Astrocyte (in vitro differentiated cells and primary cell): ENCODE measurements at places on chromosomes 13 and 19. TPM values are rescaled to one million over a fixed set of nuclear protein-coding genes. Genes with fewer than 3 reads are reported as not detected.
A peak's percentile ranks its signal among the peaks of the same experiment; 100 is the strongest.

- DNase-seq: peak; percentile 19
Measured at GRCh38 chr13:66940113-66940512, 290.0 kb downstream of the PCDH9 start.

DNA sequence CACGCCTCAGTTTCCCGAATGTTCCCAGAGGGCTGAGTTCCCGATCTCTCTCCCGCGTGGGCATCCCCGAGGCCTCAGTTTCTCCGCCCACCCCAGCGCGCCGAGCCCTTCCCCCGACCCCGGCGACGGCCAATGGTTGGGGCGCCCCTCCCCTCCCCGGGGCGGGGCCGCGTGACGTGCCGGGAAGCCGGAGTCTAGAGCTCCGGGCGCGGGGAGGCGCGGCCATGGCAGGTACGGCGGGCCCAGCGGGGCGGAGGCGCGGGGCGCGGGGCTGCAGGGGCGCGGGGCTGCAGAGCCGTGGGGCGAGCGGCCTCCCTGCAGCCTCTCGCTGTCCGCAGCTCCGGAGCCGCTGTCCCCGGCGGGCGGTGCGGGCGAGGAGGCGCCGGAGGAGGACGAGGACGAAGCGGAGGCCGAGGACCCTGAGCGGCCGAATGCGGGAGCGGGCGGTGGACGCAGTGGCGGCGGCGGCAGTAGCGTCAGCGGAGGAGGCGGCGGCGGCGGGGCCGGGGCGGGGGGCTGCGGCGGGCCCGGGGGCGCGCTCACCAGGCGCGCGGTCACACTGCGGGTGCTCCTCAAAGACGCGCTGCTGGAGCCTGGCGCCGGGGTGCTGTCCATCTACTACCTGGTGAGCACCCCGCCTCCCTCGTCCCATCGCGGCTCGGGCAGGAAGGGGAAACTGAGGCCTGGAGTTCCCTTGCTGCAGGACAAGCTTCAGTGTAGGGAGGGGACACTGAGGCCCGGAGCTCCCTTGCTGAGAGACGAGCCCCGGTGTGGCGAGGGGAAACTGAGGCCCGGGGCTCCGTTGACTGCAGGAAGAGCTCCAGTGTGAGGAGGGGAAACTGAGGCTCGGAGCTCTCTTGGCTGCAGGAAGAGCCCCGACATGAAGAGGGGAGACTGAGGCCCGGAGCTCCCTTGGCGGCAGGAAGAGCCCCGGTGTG, at the start of gene MPND:
TSS of gene MPND (plus strand) at position 193 of the 938 bp plus-strand sequence. CDS start at position 225, 32 bp downstream.
- DNase-seq: peak; percentile 55

DNA sequence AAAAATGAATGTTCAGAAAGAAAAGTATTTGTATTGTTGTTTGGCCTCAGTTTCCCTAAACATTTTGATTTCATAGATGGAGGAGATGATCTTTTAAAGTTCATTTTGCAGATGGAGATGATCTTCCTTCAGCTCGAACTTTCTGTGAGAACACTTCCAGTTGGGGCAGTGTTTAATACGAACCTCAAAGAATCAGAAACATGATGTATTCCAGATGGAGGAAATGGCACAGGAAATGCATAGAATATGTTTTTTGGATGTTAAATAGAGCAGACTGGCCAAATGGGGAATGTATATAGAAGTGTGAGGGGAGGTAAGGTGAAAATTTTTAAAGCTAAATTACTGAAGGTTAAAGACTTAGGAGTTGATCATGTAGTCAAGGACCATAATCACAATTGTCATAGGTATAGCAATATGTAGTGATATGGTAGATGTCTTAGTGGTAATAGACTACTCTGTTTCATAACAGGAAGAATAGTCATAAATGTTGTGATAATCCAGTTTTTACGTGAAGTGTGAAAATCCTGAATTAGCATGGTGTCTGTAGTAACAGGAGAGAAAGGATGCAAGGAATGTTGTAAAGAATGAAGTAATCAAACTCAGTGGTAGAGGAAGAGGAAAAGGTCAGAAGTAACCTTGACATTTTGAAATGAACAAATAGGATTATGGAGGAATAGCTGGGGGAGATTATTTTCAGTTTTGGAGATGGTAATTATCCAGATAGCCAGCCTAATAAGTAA, 5.1 kb downstream of the RAP2A start:
- DNase-seq: no peak

ATP8B3 gene
- total RNA-seq: 3.0 and 4.4 TPM in 2 replicates

RXFP2 gene
- not detected in 2 replicates for total RNA-seq

RGCC gene
- total RNA-seq: 0.82 and 1.2 TPM in 2 replicates

- DNase-seq: peak; percentile 16
Measured at GRCh38 chr13:49791711-49792549, 552 bp downstream of the KPNA3 start.

DNA sequence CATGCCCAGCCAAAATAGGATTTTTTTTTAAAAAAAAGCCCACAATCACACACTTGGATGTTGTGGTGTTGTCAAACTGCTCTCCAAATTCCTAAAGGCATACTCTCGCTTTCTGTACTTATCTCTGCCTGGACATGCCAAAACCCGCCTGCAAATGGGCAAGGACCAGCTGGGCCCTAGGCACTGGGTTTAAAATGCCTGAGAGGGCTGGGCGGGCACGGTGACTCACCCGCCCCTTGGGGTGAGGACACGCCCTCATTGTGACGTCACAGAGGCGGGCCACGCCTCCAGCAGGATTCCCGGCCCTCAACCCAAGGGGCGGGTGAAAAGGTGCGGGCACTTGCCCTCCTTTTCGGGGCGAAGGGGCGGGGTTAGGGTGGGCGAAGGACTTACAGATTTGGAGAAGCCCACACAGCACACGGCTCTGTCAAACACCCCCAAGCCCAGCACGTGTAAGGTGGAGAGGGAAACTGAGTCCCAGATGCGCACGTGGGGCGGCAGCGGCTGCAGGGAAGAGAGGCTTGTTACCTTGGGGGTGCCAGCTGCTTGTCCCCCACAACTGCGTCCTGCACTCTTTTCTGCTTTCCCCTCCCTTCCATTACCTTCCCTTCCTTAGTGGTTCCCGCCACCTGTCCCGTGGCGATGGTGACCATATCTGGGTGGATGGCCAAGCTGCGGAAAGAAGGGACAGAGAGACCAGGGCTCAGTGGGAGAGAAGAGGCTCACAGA, 6.6 kb downstream of the EML2 start:
- DNase-seq: peak; percentile 87
